ENCODE measurements at places on chromosomes 6 and 20.

DNA sequence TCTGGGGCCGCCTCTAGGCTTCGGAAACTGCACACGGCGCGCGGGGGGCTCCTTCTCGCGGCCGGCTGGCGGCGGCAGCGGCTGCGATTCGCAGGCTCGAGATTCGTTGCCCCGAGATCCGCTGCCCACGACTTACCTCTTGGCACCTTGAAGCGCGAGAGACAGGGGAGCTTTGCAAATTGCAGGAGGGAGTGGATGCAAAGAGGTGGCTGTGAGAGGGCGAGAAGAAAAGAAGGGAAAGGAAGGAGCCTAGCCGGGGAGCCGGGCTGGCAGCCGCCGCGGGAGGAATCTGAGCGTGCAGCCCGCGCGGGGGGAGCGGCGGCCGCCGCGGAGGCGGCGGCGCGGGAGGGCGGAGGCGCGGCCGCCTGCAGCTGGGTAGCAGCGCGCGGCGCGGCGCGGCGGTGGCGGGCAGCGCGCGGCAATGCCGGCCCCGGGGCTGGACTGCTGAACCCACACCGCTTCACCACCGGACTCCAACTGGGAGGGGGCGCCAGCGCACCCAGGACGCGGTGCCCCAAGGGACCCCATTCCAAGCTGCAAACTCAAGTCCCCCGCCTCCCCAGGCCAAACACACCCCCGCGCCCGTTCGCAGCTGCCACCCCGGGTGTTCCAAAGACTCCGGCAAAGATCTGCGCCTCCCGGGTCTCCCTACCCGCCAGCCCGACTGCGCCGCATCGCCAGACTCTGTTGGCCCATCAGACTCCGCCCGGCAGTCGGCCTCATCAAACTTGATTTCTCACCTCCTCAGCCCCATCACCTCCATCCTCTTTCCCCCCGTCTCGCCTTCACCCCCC lies 44.2 kb upstream of the SUPT3H start:
- DNase-seq: no peak

- no peak for DNase-seq
Observed at GRCh38 chr6:138434925-138435324, 30.9 kb downstream of the HEBP2 start.

DNA sequence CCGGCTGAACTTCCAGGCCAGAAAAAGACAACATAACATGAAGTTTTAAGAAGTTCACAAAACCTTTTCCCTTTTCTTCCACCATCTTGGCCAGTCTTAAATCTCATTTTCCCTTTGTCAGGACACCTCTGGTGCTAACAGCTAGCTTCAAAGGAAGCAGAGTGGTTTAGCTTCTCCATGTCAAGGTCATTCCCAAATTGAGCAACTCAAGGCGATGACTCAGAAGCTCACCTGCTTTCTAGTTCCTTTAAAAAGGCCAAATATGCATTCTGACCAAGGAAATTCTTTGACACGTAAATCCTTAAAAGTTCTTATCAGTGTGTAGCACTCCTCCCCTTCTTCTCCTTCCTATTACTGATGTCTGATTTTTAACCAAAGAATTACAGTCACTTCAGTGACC lies 69.6 kb upstream of the VGLL2 start:
- no peak for DNase-seq

DNA sequence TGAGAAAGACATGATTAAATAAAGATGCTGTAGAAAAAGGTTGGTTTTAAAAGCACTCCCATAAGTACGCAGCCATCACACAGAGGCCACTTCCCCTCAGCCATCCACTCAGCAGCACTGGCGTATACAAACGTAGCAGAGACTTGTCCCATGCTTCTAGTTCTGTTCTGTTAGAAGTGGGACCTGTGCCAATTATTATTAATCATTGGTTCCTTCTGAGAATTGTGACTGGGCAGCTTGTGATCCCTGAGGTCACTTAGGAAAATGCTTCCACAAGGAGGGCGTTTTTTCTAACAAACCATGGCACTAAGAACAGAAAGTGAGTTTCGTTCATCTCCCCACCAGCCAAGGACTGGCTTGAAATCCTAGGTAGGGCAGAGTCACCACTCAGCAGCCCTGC lies 53.9 kb downstream of the FAM120B start:
- DNase-seq: no peak

GRCh38 chr6:154482858-154483257 lies 27.6 kb downstream of the CNKSR3 start:
- DNase-seq: no peak

DNA sequence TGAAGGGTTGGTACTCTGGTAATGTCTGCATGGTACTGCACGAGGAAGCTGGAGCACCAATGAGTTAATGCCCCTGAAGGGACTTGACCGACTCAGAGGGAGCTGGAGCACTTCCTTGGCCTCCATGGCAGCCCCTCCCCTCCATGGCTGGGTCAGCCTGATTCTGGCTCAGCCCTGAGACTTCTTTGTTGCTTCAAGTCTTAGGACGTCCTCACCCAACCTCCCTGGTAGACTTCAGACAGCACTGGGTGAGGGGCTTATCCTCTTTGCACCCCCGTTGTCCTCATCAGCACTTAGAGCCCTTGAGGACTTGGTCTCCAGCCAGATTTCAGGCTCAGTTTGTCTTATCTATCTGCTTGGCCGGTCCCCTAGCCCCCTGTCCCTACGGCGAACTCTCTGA lies 16.4 kb upstream of the TAGAP start:
- DNase-seq: no peak

DNA sequence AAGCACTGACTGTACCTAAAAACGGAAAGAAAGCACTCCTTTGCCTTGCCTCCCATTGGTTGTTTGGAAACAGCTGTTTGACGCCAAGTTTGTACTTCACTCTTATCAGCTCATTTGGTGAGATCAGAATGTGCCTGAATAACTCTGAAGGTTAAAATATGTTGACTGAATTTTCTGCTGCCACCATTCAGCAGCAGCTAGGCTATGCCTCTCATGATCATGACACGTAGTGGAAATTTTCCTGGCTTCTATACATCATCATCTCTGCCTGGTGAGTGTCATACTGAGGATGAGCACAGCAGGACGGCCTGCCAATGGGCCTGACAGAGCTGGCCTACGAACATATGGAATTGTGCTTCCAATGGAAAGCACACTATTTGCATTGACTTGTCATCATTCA lies 704.9 kb upstream of the CITED2 start:
- no peak for DNase-seq

GRCh38 chr6:54519161-54519560 lies 210.9 kb downstream of the TINAG start:
- no peak for DNase-seq
